GM13976 (cell line): ENCODE measurements at places on chromosomes 16 and 17.

- DNase-seq, result no peak
Measured at GRCh38 chr16:46715769-46716305, 26.4 kb downstream of the ORC6 start.

GRCh38 chr17:79024901-79025737, 1.1 kb downstream of the C1QTNF1 start:
- no peak for DNase-seq

DNA sequence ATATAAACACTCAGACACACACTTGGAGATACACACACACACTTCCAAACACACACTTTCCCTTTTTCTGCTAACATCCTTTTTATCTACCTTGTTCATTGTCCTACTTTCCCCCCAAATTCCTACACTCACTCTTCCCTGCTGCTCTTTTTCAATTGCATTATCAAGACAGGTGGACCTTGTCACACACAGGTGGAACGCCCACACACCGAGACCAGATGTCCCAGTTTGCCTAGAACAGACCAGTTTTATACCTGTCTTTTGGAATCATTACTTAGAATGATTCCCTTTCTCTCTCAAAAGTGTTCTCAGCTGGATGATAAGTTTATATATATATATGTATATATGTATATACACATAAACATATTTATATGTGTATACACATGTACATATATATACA, 50.7 kb upstream of the ARHGAP44 start:
- no peak for DNase-seq

GRCh38 chr17:50079334-50080095, 15.6 kb upstream of the PDK2 start:
- DNase-seq, result no peak

- no peak for DNase-seq
Measured at GRCh38 chr17:14756479-14756878, 455.6 kb downstream of the HS3ST3B1 start.

DNA sequence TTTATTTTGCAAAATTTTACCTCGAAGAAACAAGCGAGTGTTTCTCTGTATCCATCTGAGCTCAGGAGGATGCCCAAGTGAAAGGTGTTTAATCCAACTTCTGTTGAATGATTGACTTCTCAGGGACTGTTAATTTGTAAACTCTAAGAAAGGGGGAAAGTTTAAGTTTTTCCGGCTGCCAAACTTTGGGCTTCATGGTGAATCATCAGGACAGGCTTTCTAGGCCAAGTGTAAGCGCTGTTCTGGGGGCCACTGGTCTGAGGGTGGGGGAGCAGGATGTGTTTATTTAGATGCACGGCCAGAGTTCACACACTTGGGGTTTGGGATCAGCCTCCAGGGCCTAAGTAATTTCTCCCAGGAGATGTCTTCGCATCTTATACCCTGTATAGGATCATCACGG, 110.4 kb downstream of the PITPNC1 start:
- no peak for DNase-seq

GRCh38 chr16:890716-891352, 80.0 kb downstream of the LMF1 start:
- no peak for DNase-seq

- no peak for DNase-seq
Measured at GRCh38 chr16:19926449-19927390, 42.1 kb upstream of the GPRC5B start.

DNA sequence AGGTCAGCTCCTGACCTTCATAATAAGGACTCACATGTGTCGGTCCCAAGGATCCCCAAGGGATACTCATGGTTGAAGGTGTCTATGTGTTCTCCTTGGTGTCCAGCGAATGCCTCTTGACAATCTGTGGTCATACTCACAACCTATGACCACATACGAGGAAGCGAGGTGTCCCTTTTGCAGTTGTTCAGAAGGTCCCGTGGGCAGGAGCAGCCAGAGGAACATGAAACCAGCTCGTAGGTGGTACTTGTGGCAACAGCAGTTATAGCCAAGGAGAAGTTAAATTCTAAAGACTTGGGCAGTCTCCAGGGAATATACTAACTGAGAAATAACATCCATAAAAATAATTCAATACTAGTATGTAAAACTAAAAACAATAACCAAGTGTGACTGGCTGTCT, 685.3 kb downstream of the WWOX start:
- DNase-seq, result no peak

- no peak for DNase-seq
Measured at GRCh38 chr16:86031141-86031678, 132.2 kb downstream of the IRF8 start.

- no peak for DNase-seq
Measured at GRCh38 chr17:27430882-27431491, 25.3 kb upstream of the KSR1 start.

- peak; percentile 62 for DNase-seq
Measured at GRCh38 chr17:2282297-2282873, 21.2 kb downstream of the SMG6 start.

DNA sequence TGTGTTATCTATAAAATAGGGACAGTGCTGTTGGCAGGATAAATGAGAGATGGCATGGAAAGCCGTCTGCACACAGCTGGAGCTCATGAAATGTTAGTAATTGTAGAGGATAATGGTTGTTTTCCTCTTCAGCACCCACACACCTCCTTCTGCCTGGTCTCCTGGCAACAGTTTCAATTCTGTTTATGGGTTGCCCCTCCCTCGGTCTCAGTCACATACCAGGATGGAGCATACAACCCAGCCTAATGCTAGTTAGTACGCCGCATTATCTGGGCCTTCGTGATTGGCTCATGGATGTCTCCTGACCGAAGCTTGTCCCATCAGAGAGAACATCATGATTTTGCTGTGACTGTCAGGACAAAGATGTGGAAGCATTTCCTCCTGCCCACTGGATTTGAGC, 126.2 kb upstream of the WSCD1 start:
- no peak for DNase-seq

DNA sequence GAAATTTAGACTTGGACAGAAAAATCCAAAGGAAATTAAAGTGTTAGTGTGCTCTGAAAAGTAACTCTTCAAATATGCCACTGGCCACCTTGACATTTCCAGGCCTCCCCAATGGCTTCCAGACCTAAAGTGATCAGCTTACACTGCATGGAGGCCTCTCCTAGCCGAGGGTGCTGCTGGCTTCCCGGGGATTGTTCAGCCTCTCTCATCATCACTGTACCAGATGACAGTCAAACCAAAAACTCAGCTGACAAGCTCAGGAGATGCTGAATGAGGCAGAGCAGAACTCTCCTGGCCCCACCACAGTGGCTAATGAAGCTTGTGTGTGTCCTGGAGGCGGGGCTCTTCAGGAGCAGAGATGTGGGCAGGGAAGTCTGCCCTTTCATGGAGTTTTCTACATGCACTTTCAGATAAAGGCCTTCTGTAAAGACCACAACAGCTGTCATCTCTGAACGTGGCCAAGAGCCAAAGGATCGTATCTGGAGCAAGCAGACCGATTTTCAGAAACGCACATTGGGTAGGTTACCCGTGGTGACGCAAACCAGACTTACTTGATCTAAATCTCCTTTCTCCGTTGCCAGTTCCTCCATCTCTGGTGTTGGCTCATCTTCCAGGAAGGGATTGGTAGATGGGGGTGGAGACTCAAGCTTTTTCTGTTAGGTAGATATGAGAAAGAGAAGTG, 113.3 kb downstream of the VPS53 start:
- no peak for DNase-seq

GRCh38 chr16:67801883-67802282, 4.5 kb downstream of the RANBP10 start:
- no peak for DNase-seq

- DNase-seq, result no peak
Measured at GRCh38 chr16:3601614-3602319, 9.6 kb downstream of the SLX4 start.

DNA sequence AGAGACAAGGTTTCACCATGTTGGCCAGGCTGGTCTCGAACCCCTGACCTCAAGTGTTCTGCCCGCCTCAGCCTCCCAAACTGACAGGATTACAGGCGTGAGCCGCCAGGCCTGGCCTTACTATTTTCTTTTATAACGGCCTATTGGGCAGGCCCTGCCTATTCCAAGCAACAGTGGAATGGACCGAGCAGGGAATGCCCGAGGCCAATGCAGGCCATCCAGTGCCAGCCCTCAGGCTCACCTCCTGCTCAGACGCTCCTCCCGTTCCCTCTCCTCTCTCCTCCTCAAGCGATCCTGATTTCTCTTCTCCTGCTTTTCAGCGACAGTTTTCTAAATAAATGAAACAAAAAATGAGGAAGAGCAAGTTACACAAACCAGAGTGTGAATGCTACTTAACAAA, 12.4 kb downstream of the HBQ1 start:
- DNase-seq, result no peak

- DNase-seq, result no peak
Measured at GRCh38 chr16:66425651-66426050, 1.4 kb upstream of the BEAN1 start.

DNA sequence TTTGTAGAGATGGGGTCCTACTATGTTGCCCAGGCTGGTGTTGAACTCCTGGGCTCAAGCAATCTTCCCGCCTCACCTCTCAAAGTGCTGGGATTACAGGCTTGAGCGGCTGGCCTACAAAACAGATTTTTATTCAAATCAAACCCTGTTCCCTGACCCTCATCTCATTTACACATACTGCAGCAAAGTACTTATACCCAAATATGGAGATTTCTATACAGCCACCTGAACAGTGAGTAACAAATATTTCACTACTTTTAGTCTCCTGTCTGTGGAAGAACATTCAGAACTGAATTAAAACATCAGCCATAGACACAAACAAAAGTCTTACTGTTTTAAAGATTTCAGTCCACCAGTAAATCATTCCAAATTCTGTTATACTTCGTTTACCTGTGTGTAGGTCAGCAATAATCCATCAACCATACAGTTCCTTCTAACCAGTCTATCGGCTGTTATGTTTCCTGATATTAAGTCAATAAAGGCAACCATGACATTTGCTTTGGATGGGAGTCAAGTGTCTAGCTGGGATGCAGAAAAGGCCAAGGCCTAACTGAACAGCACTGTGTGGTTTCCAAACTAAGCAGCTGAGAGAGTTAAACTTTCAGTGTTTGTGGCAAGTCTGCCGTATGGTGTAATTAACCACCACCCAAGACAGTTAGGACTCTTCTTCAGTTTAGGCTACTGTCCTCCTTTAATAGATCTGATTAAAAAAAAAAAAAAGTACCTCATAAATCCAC, 22.3 kb downstream of the ERN1 start:
- no peak for DNase-seq

- DNase-seq, result no peak
Measured at GRCh38 chr17:27379888-27380533, 76.2 kb upstream of the KSR1 start.

- peak; percentile 88 for DNase-seq
Measured at GRCh38 chr16:69565671-69566239, at the start of gene NFAT5. Gene NFAT5 (plus strand): TSS chr16:69565966. CDS start chr16:69566302, 336 bp downstream.

- no peak for DNase-seq
Measured at GRCh38 chr16:58551496-58551895, 36.2 kb downstream of the SETD6 start.

- peak; percentile 100 for DNase-seq
Measured at GRCh38 chr17:4833178-4833940, at the start of gene MINK1. Gene MINK1 (plus strand): TSS chr17:4833340. CDS start chr17:4833584, 244 bp downstream.

- DNase-seq, result no peak
Measured at GRCh38 chr16:70687102-70687511, 1.3 kb upstream of the MTSS2 start.

- no peak for DNase-seq
Measured at GRCh38 chr17:546456-546855, 168.2 kb downstream of the VPS53 start.

GRCh38 chr17:76481071-76481655, 13.8 kb downstream of the AANAT start:
- DNase-seq, result peak; percentile 82

- no peak for DNase-seq
Measured at GRCh38 chr17:3590231-3590630, 19.0 kb downstream of the TRPV1 start.

- no peak for DNase-seq
Measured at GRCh38 chr17:27564463-27564862, 66.5 kb upstream of the LGALS9 start.

DNA sequence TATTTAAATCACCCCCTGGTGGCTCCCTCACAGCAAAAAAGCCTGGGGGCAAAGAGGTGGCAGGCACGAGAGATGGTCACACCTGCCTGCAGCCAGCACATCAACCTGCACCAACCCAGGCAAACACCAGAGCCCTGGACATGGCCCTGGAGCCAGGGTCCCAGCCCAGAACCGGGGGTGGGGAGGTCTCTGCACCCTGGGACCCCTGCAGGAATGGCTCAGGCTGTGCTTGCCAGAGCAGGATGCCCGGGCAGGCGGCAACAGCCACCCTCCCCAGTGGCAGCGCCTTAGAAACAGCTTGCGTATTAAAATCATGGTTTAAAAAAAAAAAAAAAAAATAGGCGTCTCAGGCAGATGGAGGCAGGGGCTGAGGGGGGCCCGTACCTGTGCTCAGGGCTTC, 16.2 kb downstream of the MYBBP1A start:
- DNase-seq, result no peak

GRCh38 chr17:78496311-78496710, 80.9 kb downstream of the DNAH17 start:
- DNase-seq, result no peak

GRCh38 chr17:4982305-4982704, 5.2 kb downstream of the CAMTA2 start:
- DNase-seq, result no peak

GRCh38 chr17:2957631-2958286, 105.6 kb downstream of the OR1D5 start:
- no peak for DNase-seq

GRCh38 chr16:31186176-31186575, 6.2 kb downstream of the FUS start:
- no peak for DNase-seq

- DNase-seq, result no peak
Measured at GRCh38 chr17:80722661-80723060, 178.0 kb downstream of the RPTOR start.

- peak; percentile 59 for DNase-seq
Measured at GRCh38 chr16:86089991-86090390, 191.0 kb downstream of the IRF8 start.

- no peak for DNase-seq
Measured at GRCh38 chr17:81338274-81339190, 43.4 kb upstream of the SLC38A10 start.

- DNase-seq, result no peak
Measured at GRCh38 chr17:77736199-77736585, 222.3 kb upstream of the TNRC6C start.

DNA sequence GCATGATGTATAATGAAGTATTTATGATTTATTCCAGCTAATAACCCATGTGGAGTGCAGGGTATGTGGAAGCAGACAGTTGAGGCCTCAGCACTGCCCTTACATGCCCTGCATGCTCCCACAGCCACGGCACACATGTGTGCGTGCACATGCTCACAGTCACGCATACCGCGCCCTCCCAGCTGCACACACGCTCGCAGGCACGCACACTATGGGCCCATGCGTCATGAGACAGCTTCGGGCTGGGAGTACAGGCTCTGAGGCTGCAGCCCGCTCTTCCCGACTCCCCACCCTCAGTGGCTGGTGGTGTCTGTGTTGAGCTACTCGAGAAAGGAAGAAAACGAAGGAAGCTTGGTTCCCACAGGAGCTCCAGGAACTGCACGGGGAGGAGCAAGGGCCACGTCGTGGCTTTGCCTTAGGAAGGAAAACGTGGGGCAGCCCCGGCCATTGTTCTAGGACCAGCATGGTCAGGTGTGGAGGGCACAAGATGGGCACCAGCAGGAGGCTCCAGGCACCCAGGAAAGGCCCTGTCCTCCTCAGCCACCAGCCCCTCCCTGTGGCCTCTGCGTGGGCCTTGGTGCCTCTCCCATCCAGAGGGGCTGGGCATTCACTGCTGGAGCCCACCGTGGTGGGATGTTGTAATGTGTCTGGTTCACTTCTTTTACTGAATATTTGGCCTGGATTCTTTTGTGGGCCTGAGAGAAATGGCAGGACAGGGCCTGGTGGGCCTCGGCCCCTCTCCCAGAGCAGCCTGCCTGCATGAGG, 27.5 kb upstream of the CDH15 start:
- no peak for DNase-seq
